ENCODE measurements at places on chromosomes 3 and 15. TPM values are rescaled to one million over a fixed set of nuclear protein-coding genes. Genes with fewer than 3 reads are reported as not detected.

The TTLL13 gene
- total RNA-seq = 1.3 TPM

The CAMKV gene
- 0.18 TPM for total RNA-seq

The MAP3K13 gene
- 43.4 TPM for total RNA-seq

The FAM43A gene
- 19.6 TPM for total RNA-seq

The MORC1 gene
- total RNA-seq = 0.35 TPM

The NTRK3 gene
- total RNA-seq = 27.2 TPM

The PPM1M gene
- 15.0 TPM for total RNA-seq

The ADGRG7 gene
- total RNA-seq = not detected

The KLHL40 gene
- total RNA-seq = 38.8 TPM

The GOLGA8A gene
- 47.9 TPM for total RNA-seq

The SLC2A2 gene
- total RNA-seq = 15.0 TPM

The KNG1 gene
- 116 TPM for total RNA-seq

The DUOXA2 gene
- total RNA-seq = not detected

The NOX5 gene
- total RNA-seq = 0.23 TPM

The SEMA3G gene
- total RNA-seq = 10.2 TPM

The TPRG1 gene
- total RNA-seq = 3.9 TPM

The GPR149 gene
- total RNA-seq = not detected

The ATXN7 gene
- 26.6 TPM for total RNA-seq

The SNX33 gene
- total RNA-seq = 12.4 TPM

The UPK1B gene
- total RNA-seq = 8.8 TPM

The CADPS gene
- 5.4 TPM for total RNA-seq

The TCF12 gene
- 282 TPM for total RNA-seq

The SCAANT1 gene
- total RNA-seq = not detected

The THBS1 gene
- 309 TPM for total RNA-seq

The CFAP91 gene
- total RNA-seq = 12.7 TPM

The MESP2 gene
- 0.41 TPM for total RNA-seq

The LINGO1 gene
- total RNA-seq = 8.5 TPM

The CCR3 gene
- 0.47 TPM for total RNA-seq

The ROPN1 gene
- total RNA-seq = not detected

The CPA3 gene
- total RNA-seq = 1.6 TPM

The MINAR1 gene
- 1.1 TPM for total RNA-seq

The PRRT3 gene
- 3.3 TPM for total RNA-seq

The MAP2K1 gene
- 38.4 TPM for total RNA-seq

The IL17RD gene
- 45.2 TPM for total RNA-seq

The AP3B2 gene
- total RNA-seq = 2.1 TPM

The GLDN gene
- total RNA-seq = 0.99 TPM

The LRRC2 gene
- 4.1 TPM for total RNA-seq

The ALDH1L1 gene
- 32.5 TPM for total RNA-seq

The EDEM1 gene
- 16.8 TPM for total RNA-seq

The RHCG gene
- 11.7 TPM for total RNA-seq

The CPLX3 gene
- not detected for total RNA-seq

The FBLN2 gene
- 34.4 TPM for total RNA-seq

The SEMA6D gene
- total RNA-seq = 40.2 TPM

The MYO5C gene
- 21.8 TPM for total RNA-seq

The RHOA gene
- total RNA-seq = 299 TPM

The ITIH3 gene
- total RNA-seq = 8.6 TPM

The GTPBP8 gene
- 24.0 TPM for total RNA-seq

The LMOD3 gene
- 9.8 TPM for total RNA-seq

The FGF12 gene
- total RNA-seq = 3.6 TPM

The KIF7 gene
- 16.9 TPM for total RNA-seq

The CERS3 gene
- 0.06 TPM for total RNA-seq

The STRC gene
- 0.82 TPM for total RNA-seq

The CORO2B gene
- total RNA-seq = 7.2 TPM

Data from metanephros (tissue), 2 donors.